Transverse colon (tissue), 4 donors: ENCODE measurements at places on chromosomes 2 and 18.
A peak's percentile ranks its signal among the peaks of the same experiment; 100 is the strongest.

DNA sequence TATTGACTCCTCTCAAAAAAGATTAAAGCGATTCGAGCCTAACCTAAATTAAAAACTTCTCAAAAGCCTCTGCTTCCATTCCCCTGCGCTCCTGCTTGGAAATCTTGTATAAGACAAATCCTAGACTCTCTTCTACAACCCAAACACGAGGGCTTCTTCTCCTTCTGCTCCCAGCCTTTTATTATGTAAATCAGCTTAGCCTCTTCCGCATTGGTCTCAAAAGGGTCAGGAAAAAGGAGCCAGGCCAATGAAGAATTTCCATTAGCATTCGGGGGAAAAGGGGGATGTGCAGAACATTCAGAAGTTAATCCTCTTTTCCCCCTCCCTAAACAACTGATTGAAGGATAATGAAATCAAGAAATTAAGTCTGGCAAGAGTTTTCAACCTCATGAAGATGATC, 107.9 kb downstream of the FAM124B start:
- no peak for DNase-seq

GRCh38 chr2:184091456-184091855, 506.9 kb upstream of the ZNF804A start:
- DNase-seq = no peak

DNA sequence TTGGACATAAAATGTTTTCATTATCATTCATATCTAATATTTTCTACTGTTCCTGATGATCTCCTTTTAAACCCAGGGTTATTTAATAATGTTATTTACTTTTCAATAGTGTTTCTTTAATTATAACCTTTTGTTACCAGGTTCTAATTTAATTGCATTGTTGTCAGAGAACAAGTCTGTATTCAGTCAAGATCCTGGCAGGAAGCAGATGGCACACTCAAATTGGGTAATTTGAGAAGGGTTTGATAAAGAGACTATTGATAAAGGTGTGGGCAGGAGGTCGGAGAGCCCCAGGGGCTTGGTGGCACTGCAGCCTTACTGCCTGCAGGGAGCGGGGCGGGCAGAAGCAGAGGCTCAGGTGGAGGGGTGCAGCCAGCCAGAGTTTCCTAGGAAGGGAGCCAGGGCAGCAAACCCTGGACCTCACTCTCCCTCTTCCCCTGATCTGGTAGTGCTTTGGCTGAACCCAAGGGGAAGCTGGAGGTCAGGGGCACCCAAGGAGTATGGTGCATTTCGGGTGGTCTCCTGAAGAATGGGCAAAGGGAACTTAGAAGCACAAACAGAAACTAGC, 2.3 kb upstream of the KIF1A start:
- no peak for DNase-seq

GRCh38 chr18:40985436-40985835, 969.6 kb upstream of the PIK3C3 start:
- no peak for DNase-seq

- no peak for DNase-seq
Observed at GRCh38 chr2:144441711-144442141, 78.2 kb downstream of the ZEB2 start.

DNA sequence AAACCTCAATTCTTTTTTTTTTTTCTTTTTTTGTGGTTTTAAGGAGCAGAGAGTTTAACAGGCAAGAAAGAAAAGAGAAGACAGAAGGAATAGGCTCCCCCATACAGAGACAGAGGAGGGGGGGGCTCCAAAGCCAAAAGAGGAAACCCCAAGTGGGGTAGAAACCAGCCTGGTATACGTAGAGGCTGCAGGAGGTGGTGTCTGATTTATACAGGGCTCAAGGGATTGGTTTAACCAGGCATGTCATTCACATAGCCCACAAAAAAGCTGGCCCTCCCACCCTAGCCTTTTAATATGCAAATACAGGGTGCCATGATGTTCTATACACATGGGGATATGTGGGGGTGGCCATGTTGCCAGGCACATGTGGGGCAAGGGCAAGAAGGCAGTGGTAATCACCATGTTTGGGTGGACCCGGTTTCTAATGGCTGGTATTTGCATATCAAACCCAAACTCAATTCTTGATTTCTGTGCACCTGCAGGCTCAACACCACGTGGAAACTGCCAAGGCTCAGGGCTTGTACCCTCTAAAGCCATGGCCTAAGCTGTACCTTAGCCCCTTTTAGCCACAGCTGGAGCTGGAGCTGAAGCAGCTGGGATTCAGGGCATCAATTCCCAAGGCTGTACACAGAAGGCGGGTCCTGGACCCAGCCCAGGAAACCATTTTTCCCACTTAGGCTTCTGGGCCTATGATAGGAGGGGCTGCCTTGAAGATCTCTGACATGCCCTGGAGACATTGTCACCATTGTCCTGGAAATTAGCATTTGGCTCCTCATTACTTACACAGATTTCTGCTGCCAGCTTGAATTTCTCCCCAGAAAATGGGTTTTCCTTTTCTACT, 170.3 kb downstream of the MAIP1 start:
- no peak for DNase-seq

DNA sequence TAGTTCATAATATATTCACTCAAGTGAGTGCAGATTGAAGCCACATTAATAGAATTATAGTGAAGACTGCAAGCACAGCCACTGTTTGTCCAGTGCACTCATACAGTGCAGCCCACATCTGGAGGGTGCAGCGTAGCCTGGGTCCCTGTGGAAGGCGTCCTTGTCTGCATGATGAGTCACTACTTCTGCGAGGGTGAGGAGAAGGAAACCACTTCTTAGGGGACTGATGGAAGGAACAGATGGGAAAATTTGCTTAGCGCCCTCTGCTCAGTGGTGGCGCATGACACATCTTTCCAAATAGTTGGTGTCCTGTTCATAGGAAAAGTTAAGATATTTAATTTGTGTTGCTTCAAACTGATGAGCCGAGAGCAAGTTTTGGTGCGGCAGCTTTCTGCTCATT, 330.4 kb upstream of the SMIM21 start:
- no peak for DNase-seq

- DNase-seq = no peak
Observed at GRCh38 chr18:2480536-2480935, 90.8 kb downstream of the METTL4 start.

GRCh38 chr2:181628590-181629585, 28.0 kb downstream of the CERKL start:
- no peak for DNase-seq

GRCh38 chr2:18585526-18585925, 3.8 kb downstream of the NT5C1B start:
- no peak for DNase-seq

GRCh38 chr2:224847961-224848850, 132.0 kb upstream of the CCDC195 start:
- no peak for DNase-seq

GRCh38 chr2:42336361-42336965, 24.6 kb downstream of the COX7A2L start:
- DNase-seq = no peak

DNA sequence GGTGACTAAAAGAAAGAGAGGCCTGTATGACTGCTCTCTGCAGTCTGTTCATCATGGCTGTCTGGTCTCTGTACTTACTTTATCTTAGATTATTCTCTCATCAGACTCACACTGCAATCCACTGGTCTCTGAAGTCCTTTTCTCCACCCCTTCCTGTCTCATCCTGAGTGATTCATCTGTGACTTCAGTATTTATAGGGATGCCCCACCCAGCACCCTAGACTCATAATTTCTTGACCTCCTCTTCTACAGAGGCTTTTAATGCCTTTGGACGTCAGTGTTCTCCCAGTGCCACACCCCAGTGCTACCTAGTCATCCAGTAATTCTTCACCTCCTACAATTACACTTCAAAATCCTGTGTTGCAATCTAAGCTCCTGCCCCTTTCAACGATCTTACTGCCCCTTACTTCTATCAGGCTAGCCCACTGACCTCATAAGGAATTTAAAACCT, 14.9 kb upstream of the ITPRID2 start:
- peak; percentile 62 for DNase-seq

DNA sequence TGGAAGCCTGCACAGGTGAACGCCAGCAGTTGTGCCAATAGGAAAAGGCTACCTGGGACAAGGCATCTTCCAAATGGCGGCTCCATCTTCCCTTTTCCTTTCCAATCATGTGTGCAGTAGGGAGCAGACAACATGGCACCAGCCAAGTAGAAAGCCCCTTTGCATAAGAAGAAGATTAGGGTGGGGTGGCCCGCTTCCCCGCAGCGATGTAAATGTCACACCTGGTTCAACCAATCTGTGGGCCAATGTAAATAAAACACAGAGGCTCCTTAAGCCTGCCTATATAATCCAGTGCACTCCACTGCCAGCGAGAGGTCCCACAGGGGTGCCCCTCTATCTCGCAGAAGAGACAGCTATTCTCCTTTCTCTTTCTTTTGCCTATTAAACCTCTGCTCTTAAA, 468.4 kb upstream of the CRIM1 start:
- no peak for DNase-seq

DNA sequence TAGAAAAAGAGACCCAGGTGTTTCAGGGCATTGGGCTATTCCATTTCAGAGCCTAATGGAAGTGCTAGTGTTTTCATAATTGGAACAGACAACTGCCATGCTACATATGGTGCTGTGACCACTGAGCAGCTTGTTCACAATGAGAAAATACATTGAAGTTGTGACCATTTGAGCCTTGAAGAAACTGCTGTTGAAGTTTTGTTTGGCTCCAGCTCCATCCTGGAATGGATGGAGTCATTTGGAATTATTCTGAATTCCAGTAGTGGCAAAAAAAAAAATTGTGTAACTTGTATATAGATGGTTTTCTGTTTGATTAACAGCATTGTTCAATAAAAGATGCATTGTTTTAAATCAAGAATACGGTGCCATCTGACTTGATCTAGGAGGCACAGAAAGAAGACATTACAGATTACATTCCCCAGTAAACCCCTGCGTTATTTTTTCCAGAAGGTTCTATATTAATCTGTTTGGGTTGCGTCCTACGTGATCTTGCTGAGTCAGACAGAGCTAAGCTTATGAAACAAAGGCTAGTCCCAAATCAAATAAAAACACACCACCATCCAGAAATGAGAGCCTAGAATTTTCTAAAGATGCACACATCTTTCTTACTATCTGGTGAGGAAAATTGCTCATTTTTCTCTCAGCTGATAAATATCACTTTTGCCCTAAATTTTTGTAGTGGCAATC, 19.2 kb downstream of the FMNL2 start:
- DNase-seq = no peak

- no peak for DNase-seq
Observed at GRCh38 chr2:107393516-107393915, 433.2 kb upstream of the RGPD4 start.

- no peak for DNase-seq
Observed at GRCh38 chr2:207884127-207884526, 114.4 kb upstream of the FZD5 start.

GRCh38 chr2:231854616-231855125, 68.4 kb downstream of the COPS7B start:
- DNase-seq = no peak

GRCh38 chr18:3057526-3057925, 44.6 kb upstream of the LPIN2 start:
- DNase-seq = no peak

DNA sequence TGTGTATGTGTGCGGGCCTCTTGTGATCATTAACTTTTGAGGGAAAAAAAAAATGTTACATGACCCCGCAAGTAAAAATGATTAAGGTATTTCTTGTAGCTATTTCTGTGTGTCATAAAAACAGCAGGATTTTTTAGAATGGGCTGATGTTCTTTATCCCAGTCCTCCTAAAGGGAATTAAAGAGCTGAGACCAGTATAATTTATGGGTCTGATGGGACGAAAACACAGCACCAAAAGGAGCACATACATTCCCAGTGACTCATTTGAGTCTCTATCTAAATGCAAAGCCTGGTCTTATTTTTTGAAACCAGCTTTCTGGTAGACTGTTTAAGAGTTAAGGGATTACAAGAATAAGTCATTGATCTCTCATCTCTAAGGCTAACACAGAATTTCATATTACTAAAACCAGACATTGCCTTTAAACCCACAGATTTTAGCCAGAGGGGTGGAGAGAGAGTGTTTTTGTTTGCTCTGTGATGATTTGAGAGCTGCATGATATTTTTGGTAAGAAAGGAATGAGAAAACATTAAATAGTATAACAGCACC, 342.3 kb upstream of the EPHA4 start:
- no peak for DNase-seq

- no peak for DNase-seq
Observed at GRCh38 chr2:56571074-56571473, 387.3 kb downstream of the CCDC85A start.

- no peak for DNase-seq
Observed at GRCh38 chr2:174013315-174013751, 48.2 kb upstream of the SP3 start.

GRCh38 chr2:240284503-240285259, 144.2 kb upstream of the OTOS start:
- DNase-seq = no peak

DNA sequence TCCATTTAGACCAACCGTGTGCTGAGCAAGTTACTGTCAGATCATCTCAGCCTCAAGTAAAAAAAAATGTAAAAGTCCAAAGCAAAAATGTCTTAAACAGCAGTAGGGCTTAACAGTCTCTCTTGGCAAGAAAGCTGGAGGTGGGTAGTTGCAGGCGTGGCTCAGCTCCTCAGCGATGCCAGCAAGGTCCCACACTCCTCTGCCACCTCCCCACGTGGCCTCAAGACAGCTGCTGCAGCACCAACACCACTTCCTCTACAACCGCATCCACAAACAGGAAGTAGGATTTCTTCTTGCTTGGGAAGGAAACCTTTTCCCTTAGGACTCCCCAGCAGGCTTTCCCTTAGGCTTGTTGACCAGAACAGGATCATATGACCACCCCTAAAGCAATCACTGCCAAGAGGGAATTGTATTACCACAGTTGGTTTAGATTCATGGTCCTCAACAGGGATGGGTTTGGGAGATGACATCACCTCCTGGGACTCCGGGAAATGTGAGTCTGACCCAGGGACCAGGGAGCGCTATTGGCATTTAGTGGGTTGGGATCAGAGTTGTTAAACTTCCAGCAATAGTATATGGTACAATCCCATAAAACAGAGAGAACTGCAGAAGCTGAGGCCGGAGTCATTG, 97.1 kb downstream of the MAPK4 start:
- DNase-seq = no peak

- DNase-seq = no peak
Observed at GRCh38 chr2:45786836-45787357, 135.4 kb downstream of the PRKCE start.

- DNase-seq = peak; percentile 47
Observed at GRCh38 chr18:13726972-13727331, 479 bp downstream of the RNMT start.

DNA sequence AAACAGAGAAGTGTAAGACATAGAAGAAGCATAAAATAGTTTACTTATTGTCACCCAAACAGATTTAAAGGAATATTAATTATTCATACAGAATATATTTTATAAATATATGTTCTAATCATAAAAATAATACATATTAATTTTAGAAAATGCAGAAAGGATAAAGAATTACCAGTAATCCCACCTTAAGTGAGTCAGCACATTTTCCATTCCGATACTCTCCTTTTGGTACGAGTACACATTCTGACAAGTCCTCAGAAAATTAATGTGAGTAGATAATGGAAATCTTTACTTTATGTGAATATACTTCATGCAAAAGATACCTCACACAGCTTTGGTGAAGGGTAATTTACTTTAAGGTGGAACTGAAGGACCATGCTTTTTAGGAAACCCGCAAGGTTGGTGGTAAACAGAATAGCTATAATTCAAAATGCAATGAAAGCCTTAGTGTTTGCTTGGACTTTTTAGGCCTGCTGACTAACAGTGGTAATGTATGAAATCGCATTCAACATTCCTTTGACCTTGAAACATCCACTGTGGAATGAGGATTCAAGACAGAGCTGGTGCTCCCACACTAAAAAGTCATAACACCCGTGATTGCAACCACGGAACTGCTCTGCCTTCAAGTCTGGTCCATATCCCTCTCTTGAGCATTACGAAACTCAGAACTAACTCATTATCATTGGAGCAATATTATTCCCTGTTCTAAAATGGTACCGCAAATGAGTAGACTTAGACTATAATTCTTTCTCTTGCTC, 28.1 kb upstream of the HTR2B start:
- no peak for DNase-seq
